AG09319 (cell line): ENCODE measurements at places on chromosomes 2 and 18.

DNA sequence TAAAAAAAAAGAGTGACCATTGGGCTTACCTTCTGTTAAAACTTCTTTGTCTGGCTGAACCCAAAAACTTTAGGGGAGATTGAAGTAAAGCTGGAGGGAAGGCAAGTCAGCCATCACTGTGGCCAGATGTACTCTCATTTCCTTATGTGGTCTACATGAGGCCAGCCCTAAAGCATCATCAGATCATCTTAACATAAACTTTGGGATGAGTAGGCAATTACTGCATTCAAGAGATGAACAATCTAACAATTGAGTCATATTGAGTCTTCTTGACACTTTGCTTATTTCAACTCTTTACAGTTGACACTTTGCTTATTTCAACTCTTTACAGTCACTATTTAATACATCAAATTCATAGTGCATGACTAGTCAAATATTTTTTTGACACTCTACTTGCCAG, 155.6 kb downstream of the QPCT start:
- no peak for DNase-seq

DNA sequence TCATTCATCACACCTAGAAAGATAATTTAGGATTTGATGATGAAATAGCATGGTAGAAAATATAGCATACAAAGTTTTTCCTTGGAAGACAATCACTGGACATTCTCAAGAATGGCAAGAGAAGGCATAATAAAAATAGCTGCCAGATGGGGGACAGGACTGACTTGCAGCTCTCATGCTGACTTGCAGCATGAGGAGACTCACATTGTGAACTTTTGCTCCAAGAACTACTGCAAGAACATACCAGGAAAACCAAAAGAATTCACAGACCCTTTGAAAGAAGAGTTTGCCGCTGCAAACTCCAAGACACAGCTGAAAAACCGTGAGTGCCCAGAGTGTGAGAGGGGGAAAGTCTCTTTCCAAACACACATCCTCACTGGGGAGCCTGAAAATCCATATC, 47.0 kb downstream of the CRYGD start:
- no peak for DNase-seq

DNA sequence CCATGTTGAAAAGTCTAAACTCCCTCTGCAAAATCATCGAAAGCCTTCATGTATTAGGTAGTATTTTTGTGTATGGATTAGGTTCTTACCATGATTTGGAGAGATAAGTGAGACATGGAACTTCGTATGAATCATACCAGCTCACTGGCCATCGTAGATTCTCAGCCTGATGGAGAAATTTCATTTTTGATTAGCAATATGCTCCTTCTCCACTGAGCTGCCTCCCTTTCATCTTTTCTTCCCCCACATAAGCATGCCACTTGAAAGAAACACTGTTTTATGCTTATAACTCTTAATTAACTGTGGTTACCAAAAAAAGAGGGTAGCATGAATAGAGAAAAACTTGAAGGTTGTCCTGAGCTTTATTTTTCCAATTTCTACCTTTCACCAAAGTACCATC, 111.9 kb downstream of the NCK2 start:
- no peak for DNase-seq

DNA sequence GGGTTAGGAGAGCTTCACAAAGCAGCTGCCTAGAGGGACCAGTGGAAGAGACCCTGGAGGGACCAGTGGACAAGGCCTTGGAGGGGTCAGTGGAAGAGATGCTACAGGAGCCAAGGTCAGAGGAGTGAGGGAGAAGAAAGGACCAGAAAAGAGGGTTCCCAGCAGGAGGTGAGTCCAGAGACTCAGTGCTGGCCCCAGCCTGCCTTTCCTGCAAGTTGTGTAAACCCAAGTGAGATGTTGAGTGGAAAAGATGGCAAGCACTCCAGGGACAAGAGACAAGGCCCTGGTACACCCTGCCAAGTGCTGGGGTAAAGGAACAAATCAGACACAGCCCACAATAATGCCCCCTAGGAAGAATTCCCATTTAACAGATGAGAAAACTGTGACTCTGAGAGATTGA, 94.4 kb downstream of the TTC32 start:
- DNase-seq, result no peak

DNA sequence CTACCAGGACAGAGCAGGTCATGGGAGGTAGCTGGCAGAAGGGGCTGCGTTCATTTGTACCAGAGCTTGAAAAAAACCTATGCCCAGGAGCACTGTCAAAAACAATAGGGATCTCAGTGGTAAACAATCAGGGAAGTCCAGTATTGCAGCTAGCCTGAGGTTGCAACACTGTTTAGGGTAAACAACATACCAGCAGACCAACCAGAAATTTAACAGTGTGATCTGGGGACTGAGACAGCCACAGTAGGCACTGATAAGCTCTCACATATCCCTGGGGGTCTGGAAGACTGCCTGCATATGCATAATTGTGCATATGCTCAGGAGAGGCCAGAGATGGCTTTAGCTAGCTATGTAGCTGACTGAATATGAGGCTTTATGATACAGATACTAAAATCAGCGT, 12.0 kb upstream of the ZCCHC2 start:
- no peak for DNase-seq

DNA sequence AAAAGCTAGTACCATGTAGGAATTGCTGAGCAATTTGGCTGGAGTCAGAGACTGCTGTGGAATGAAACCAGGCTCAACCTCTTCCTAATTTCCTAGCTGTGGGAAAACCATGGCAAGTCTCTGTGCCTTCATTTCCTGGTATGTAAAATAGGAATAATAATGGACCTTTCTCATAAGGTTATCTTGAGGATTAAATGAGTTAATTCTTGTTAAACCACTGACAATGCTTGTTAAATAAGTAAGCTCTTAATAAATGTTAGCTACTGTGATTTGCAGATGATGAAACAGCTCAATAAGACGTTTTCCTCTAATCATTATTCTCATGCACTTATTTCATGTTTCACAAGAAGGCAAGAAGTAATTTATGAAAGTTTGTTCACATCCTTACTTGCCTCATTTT, 346.7 kb downstream of the RND3 start:
- DNase-seq, result no peak

DNA sequence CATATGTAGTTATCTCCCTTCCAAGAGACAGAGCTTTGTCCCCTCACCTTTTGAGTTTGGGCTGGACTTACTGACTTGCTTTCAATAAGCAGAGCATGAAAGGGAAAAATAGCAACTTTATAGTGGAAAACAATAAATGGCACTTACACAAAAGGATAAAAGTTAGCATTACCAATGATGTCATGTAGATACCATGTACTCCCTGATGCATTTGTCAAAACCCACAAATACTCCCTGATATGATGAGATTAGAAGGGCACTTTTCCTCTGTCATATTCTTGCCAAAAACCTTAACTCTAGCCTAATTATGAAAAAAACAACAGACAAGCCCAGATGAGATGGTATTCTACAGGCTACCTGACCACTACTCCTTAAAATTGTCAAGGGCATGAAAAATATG, 16.0 kb downstream of the HIBCH start:
- no peak for DNase-seq

DNA sequence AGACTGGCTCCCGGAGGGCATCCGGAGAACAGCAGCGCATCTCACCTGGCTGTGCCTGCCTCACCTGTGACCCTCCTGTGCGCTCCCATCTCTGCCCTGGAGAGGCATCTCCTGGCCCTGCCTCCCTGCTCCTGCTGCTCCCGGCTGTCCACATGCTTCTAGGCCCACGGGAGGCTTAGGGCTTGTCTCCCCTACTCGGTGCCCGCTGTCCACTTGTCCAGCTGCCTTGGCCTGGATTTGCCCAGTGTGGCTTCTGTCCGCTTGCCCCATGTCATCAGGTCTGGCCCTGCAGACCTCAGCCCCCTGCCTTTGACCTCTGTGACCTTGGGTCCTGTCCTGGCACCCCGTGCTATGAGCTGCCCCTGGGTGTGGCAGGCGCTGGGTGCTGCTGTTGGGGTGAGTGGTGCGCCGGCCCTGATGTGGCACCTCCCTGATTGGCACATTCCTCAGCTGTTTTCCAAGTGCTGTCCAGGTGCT, 4.5 kb downstream of the BOK start:
- DNase-seq, result no peak

DNA sequence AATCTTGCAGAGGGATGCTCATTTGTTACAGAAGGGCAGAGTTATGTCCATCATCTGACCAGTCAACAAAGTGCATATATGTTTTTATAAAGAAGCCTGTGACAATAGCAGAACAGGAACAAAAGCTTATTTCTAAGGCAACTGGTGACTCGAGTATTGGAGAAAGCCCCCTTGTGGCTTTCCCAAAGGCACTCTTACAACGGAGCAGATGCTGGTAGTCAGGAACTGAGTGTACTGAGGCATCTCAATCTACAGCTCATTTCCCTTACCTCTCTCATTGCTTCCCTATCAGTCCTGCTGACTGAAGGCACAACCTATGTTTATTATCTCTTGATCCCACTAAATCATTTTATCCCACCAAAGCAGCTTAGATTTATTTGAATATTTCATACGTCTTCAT, 557.1 kb upstream of the CHAC2 start:
- DNase-seq, result no peak

DNA sequence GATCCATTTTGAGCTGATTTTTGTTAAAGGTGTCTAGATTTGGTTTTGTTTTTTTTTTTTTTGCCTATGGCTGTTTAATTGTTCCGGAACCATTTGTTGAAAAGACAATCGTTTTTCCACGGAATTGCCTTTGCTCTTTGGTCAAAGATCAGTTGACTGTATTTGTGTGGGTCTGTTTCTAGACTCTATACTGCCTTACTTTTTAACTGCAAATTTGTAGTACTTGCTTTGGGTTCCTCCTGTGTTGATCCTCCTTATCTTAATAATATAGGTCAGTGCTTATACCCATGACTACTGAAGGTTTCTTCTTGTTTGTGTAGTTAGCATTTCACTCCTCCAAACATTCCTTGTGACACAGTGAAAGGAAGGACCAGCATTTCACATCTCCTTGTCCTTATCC, 30.4 kb downstream of the CERS6 start:
- DNase-seq, result no peak

GRCh38 chr2:186425576-186425975, 60.5 kb upstream of the ZC3H15 start:
- DNase-seq, result no peak

DNA sequence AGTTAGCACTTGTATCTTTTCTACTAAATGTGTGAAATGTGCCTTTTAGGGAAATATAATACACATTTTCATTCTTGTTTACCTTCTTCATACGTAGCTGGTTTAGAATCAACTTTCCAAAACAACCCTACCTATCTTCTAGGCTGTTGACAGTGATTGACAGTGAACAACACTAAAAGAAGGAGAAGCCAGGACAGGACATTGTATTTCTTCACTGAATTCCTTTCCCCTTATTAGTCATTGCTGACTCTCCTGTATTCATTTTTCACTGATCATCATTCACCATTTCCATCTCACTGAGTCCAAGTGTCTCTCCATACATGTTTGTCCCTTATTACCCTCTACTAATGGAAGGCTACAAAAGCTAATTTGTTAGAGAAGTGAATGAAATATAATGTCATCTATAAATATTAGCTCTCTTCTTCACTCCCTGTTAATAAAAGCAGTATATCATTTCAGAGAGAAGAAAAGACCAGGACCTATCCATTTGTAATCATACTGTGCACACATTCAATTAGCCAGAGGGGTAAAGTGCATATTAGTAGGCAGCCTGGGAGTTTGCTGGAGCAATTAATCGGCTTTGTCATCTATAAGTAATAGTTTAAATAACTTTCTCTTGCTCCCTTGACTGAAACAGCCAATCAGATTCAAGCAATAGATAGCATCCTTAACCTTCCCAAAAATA, 192.5 kb upstream of the FOSL2 start:
- no peak for DNase-seq

DNA sequence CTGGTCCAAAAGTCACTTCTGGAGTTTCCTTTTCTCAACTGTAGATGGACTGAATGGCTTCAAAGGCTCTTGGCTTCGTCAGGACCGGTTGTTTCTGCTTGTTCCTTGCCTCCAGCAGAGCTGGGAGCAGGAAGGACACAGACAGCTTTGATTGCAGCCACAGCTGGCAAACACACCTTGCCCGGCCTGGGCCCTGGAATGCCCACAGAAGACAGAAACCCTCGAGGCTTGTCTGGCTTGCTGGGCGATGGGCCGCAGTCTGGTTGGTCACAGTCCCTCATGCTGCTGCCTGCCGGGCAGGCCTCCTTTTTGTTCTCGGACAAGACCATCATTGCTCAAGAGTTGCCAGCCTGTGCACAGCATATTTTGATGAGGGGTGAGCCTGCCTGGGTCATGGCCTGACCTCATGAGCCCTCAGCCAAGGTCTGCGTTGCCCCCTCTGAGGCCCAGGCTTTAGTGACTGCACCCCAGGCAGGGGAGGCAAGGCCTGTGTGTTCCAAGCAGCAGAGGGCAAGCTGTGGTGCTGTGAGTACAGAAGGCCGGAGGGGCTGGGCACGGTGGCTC, 37.8 kb downstream of the ATP6V1C2 start:
- no peak for DNase-seq

DNA sequence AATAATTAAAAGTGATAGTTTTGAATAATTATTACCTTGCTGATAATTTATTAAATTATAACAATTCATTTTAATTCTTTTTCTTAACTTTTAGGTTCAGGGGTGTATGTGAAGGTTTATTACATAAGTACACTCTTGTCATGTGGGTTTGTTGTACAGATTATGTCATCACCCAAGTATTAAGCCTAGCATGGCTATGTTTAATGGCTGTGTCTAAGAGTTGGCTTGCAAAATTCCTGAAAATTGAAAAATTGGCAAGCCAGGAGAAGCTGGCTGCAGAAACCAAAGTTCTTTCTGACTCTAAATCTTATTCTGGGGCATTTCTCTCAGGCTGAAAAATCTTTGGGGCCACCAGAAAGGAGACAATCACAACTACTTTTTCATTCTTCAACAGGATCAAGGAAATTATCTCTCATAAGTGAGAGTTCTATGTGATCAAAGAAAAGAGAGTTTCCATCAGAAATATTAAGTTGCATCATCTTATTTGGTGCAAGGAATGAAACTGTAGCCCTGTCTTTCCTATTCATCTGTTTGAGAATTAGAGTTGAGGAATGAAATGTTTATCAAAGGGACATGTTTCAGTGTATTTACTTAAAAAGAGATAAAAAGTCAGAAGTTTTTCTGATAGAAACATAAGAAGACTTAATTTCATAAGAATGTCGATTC, 412.1 kb upstream of the CDH2 start:
- no peak for DNase-seq

GRCh38 chr18:63890950-63891304, 3.4 kb downstream of the SERPINB2 start:
- no peak for DNase-seq

DNA sequence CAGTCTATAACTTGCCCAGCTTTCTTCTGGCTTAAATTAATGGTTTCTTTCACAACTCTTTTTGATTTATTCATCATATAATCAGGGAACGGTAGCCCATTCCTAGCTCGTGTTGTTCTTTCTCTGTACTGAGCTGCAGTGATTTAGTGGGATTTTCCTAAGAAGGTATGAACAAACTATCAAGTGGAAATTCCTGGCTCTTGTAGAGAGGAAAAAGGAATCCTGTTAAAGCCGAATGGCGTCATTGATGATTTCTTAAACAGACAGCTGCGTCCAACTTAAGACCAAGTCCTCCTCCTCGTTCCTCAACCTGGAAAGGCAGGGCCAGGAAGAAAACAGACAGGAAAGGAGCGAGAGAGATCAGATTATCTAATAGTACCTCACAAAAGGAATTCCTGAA, 69.2 kb upstream of the CABLES1 start:
- DNase-seq, result no peak
